ENCODE measurements at places on chromosomes 3 and 15.

DNA sequence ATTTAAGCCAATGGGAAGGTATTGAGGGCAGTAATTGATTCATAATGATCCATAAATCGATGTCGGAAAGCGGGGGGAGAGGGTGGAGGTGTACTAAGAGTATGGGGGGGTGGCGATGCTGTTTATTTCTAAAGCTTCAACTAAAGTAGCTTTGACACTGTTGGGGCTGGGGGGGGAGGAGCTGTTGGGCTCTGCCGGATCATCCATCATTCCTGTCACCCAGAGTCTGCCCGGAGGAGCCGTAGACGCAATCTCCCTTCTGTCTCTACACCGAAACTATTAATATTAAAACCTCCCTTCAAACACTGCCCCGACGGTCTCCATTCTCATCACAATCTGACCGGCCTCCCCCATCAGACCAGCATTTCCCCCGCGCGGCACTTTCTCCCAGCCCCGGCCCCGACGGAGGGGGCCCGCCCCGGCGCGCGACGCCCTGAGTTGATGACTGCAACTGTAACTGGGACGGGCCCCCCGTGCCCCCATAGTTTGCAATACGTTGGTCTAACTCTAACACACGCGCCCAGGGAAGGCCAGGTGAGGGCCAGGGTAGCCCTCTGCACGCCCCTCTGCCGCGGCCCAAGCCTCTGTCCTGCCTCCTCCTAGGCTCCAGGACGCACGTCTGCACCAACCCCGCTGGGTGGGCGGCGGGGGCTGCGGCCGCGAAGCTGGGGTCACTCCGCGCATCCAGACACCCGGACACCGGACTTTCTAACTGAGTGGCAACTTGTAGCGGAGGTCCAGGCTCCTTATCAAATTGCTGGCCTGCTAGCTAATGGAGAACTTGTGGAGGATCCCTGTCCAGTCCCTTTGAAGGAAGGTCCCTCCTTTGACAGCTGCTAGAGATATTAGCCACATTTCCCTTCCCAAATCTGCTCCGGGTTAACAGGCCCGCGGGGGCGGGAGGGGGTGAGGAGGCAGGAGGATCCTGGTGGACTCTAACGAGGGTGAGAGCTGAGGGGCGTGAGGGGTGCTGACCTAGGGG is 212.0 kb downstream of the MEIS2 start:
- DNase-seq = no peak

- no peak for DNase-seq
Observed at GRCh38 chr15:41919201-41919820, 25.5 kb upstream of the SPTBN5 start.

DNA sequence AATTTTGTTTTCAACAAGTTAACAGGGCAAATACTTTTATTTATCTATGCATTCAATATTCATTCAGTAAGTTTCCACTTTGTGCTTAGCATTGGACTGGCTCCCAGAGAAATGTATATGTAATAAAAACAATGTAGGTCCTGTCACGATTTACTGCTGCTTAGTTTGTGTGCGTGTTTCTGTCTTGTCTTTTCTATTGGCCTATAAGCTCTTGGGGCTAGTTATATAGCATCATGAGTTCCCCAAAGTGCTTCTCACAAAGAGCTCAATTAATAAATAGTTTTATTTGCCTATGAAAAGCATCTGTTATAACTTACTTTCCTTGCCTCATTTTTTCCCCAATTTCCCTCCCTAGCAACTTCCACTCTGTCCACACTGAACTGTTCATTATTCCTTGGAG is 666.7 kb upstream of the NAALADL2 start:
- no peak for DNase-seq

DNA sequence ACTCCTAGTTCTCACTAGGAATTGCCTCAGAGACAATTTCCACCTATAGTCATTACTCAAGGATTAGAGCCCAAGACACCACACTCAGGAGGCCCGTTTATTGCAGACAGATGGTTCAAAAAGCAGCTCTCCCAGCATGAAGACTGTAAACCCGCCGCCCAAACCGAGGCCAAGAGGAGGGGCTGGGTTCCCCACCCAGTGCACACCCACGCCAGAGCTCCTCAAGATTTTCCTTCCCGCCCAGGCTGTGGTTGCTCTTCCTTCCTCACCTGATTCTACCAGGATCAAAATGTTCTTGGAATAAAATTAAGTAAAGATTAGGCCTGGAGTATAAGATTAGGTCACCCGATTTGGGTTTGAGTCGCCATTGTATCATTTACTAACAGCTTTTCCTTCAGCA is 364.4 kb downstream of the MECOM start:
- DNase-seq = no peak

DNA sequence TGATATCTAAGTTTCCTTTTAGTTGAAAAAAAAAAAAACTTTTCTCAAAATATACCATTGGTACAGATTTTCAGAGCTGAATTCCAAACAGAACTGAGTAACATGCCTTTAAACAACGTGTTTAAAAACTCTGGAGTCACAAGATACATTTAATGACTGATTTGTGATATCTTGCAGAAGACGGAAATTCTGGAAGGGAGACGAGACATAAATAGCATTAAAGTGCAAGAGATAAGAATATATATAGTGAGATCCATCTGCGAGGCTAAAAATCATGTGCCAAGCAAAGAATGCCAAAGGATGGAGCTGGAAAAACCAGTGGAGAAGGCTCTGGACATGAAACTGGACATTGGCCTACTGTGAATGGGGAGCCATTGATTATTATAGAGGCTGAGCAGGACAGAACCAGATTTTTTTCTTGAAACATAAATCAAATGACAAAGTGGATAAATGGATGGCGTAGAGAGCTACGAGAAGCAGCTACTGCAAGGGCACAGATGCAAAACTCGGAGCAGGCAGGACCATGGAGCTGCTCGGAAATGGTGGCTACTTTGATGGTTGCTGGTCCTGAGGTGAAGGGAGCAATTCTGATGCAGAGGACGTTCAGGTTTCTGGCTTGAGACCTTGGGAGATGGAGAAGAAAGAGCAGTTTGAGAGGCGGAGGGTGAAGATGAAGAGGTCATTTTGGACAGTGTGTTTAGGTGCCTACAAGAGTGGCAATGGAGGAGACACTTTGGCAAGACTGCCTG is 88.8 kb downstream of the CPN2 start:
- no peak for DNase-seq

Measured in NCI-H187 treated with DMSO at 0.1 percent for 48 hours (cell line).